ENCODE measurements at places on chromosomes 5 and 9.

GRCh38 chr5:176184608-176185132 lies 53.6 kb upstream of the SIMC1 start:
- no peak for DNase-seq

GRCh38 chr9:134770972-134771971 lies 109.3 kb upstream of the FCN2 start:
- no peak for DNase-seq

GRCh38 chr9:36101916-36102741 lies 34.4 kb upstream of the GLIPR2 start:
- DNase-seq = no peak

GRCh38 chr5:73799401-73799972 lies 173.5 kb downstream of the ARHGEF28 start:
- no peak for DNase-seq

DNA sequence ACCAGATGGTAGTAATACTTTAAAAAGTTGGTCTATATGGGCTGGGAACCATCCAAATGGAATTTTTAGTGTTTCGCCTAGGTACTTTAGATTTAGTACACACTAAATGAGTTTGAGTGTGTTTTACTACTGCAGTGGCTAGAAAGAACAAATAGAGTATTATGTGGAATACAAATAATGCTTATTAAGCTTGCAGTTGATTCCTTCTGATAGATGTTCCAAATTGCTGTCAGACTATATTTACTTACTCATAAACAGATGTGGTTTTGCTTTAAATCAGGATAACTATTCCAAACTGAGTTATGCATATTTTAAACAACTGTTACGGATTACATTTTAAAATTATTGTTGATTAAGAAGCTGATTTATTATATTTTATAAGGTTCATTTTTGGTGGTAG lies 103.3 kb downstream of the ZSWIM6 start:
- no peak for DNase-seq

DNA sequence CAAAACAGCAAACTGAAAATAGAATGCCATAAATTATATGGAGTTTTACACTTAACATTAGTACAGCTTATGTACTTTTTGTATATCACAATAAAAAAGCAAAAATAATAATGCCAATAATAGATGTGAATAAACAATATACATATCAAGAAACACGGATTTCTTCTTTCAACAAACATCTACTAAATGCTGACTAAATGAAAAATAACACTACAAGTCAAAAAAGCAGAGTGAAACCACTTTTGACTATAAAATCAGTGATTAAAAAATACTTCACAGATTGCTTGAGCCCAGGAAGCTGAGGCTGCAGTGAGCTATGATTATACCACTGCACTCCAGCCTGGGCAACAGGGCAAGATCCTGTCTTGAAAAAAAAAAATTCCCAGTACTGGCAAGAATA lies 32.2 kb downstream of the FANCC start:
- DNase-seq = no peak

DNA sequence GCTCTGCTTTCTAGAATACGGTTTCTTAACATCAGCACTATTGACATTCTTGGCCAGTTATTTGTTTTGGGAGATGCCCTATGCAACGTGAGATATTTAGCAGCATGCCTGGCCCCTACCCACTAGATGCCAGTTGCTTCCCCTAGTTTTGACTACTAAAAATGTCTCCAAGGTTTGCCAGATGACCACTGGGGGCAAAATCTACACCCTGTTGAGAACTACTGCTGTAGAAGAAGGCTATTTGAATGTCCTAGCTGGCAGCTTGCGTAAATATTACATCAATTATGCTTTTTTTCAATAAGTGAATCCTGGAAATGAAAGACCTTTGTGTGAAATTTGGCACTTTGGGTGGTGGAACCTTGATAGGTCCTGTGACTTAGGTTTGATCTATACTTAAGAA lies 5.0 kb downstream of the NCBP1 start:
- no peak for DNase-seq

DNA sequence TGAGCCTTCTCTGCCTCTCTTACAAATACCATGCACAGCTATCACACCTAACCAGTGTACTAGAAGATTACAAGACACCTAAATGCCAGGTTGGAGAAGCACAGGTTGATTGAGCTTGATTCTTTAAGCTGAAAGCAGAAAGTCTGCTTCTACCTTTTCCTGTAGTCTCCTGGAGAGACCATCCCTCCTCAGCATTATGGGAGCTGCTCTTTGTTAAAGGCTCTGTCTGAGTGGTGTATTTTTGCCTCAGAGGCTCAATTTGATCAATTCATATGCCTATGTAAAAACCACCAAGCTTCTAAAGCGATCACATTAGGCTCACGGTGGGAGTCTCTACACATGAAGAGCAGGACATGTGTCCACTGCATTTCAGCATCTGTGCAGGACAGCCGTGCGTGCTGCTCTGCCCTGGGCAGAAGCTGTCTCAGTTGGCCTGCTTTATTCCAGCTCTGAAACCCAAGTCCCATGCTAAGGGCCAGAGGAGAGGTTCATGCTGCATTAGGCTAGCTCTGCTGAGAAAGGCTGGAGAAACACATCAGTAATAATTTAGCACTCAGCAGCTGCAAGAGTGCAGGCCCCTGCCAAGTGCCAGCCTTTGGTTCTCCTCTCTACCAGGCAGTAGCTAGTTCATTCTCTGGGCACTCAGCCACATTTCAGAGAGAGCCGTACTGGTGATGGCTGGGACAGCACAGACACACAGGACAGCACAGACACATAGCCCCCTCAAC lies 41.7 kb downstream of the TMEM167A start:
- DNase-seq = peak; percentile 55

DNA sequence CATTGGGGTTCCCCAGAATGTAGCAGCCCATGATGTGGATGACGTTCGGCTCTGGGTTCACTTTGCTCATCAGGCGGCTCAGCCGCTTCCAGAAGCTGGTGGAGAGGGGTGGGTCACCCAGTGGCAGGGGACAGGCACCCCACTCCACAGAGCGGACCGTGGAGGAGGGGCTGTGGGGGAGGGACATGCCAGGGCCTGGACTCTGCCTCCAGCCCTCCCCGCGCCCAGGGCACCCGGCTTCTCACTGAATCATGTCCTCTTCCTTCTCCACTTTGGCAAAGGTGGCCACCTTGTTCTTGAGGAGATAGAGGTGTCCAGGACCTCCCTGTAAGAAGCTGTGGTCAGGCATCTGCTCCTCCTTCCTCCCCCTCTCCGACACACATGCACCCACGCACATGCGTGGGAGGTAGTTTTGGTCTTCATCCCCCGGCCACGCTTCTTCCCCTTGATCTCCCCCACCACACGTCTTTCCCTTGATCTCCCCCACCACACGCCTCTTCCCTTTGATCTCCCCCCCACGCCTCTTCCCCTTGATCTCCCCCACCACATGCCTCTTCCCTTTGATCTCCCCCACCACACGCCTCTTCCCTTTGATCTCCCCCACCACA lies 8.9 kb upstream of the ENTPD8 start:
- DNase-seq = no peak

DNA sequence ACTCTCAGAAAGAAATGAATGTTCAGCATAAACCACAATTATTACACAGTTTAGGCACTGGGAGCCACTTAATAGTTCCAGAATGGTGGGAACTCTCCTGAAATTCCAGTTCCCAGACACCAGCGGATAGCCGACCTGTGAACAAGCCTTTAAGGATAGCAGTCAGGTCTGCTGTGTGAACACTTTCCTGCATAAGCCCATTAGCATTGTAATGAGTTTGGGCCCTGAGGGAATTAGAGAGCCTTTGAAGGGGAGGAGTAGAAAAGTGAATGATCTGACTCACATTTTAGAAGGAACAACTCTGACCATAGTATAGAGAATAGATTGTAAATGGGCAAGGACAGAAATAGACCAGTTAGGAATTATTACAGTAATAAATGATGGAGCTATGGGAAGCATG lies 189.1 kb downstream of the ADGRV1 start:
- no peak for DNase-seq

DNA sequence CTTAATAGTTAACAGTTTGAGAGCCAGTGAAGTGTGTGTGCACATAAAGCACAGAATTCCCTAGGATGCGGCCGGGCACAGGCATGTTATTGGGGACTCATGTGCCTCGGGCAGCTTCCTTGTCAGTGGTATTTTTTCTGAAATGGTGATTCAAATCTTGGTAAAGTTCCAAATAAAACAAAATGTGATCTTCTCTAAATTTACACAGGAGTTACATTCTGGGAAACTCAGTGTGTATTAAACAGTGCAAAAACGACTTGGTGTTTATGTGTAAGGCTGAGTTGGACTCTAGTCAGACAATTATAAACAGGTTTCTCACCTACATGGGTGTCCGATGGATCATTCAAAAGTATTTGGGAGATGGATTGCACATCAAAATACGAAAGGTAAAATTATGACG lies 48.9 kb downstream of the BOD1 start:
- no peak for DNase-seq

GRCh38 chr5:87499478-87500410 lies 87.0 kb upstream of the CCNH start:
- no peak for DNase-seq

- no peak for DNase-seq
These were observed 74.2 kb upstream of the FBXL7 start for GRCh38 chr5:15425766-15426165.

DNA sequence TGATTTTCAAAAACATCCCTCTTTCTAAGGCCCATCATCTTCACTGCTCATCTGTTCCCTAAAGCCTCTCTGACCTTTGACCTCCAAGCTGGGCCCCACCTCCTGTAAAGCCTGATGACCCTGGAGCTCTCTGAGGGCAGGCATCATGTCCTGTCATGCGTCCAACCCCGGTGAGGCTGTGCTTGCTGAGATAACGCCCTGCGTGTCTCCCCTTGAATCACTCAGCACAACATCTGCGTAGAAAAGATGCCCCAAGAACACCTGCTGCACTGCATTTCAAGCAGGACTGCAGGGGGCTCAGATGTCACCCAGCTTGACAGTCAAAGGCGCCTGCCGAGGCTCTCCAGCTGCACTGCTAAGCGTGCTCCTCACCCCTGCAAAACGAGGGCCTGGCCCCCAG lies 78.0 kb downstream of the OTULIN start:
- no peak for DNase-seq

DNA sequence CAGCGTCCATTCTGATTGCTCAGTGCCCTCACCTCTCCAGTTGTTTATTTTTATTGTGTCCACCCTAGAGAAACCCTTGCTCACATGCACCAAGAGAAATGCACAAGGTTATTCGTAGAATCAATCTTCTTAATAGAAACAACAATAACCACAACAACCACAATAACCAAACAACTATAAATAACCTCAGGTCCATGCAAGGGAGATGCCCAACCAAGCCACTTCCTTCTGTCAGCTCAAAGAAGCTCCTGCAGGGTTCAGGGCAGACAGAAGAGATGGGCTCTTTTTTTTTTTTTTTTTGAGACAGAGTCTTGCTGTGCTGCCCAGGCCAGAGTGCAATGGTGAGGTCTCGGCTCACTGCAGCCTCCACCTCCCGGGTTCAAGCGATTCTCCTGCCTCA lies 14.9 kb upstream of the TCOF1 start:
- DNase-seq = no peak

- no peak for DNase-seq
These were observed 47.5 kb upstream of the RNF20 start for GRCh38 chr9:101485924-101486692.

- no peak for DNase-seq
These were observed 728.5 kb upstream of the ADAMTS16 start for GRCh38 chr5:4411664-4412063.

- no peak for DNase-seq
These were observed 53.9 kb upstream of the TRIM32 start for GRCh38 chr9:116632990-116633838.

DNA sequence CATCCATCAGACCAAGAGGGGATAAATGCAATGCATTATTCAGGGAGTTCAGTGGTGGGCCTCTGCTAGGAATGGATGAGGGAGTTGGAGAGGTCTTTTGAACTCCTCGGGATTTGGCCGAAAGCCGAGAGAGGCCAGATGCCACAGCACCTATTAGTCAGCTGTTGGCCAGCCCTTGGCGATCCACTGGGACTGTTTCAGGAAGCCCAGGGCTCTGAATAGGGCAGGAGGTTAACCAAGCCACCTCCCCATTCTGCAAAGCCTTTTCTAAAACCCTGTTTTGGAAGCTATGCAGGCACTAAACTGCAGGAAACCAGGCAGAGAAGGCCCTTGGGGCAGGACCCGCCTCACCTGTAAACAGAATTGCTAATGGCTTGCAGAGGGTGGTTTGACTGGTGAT lies 37.8 kb downstream of the ASTN2 start:
- no peak for DNase-seq

- DNase-seq = no peak
These were observed 528.8 kb downstream of the IRX1 start for GRCh38 chr5:4124221-4124970.

DNA sequence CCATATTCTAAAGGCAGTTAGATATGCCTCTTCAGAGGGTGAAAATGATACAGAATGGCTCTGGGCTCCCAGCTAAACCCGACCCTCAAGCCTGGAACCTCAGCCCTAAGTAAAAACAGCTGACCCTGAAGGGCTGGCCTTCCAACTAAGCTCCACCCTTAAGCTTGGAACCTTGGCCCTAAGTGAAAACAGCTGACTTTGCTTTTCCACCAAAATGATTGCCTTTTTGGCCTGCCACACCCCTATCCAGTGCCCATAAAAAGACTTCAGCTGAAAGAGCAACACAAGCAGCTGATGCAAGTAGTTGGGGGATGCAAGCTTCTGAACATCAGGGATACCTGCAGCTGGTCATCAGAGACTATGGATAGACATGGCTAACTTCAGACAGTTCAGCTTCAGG lies 647.4 kb upstream of the SGCD start:
- DNase-seq = no peak

GRCh38 chr5:58628626-58629025 lies 45.8 kb downstream of the RAB3C start:
- no peak for DNase-seq

- no peak for DNase-seq
These were observed 1043.2 kb upstream of the WWC1 start for GRCh38 chr5:167248257-167248656.

DNA sequence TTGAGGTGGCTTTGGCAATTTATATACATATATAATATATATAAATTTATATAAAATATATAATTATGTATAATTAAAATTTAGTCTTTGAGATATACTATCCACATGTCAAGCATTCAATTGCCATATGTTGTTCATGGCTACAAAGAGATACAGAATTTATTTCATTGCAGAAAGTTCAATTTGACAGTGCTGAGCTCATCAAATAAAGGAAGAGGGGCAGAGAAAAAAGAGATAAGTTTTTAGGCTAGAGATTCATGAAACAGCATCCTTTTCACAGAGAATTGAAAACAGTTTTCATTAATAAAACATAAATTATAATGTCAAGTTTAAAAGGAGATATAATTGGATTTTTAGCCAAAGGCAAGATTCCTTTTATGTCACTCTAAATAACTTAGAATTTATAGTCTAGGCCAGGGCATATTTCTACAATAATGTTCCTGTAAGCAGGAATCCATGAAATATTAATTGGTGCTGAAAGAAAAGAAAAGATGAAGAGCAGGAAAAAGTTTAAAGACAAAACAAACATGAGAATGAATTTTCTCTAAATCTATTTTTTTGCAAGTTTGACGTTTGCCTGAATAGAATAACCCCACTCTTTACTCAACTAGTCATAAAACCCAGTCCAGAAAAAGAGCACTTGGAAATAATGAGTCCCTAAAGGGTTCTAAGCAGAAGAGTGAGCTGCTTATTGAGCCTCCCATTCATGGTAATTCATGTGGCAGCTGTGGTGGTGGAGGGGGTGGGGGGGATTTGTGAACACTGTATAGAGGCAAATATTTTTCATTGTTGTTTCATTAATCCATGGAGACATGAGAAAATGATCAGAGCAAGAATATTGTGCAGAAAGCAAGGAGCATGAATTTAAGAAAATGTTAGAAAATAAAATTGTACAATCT lies 1279.5 kb downstream of the CDH12 start:
- peak; percentile 54 for DNase-seq

All from NCI-H1436 treated with DMSO at 0.1 percent for 48 hours (cell line).